Urinary bladder (tissue), 4 donors: ENCODE measurements at places on chromosomes 13 and 19. TPM values are rescaled to one million over a fixed set of nuclear protein-coding genes. Genes with fewer than 3 reads are reported as not detected.

GRCh38 chr19:52086481-52086880 lies 9.1 kb downstream of the ZNF841 start:
- no peak for DNase-seq

DNA sequence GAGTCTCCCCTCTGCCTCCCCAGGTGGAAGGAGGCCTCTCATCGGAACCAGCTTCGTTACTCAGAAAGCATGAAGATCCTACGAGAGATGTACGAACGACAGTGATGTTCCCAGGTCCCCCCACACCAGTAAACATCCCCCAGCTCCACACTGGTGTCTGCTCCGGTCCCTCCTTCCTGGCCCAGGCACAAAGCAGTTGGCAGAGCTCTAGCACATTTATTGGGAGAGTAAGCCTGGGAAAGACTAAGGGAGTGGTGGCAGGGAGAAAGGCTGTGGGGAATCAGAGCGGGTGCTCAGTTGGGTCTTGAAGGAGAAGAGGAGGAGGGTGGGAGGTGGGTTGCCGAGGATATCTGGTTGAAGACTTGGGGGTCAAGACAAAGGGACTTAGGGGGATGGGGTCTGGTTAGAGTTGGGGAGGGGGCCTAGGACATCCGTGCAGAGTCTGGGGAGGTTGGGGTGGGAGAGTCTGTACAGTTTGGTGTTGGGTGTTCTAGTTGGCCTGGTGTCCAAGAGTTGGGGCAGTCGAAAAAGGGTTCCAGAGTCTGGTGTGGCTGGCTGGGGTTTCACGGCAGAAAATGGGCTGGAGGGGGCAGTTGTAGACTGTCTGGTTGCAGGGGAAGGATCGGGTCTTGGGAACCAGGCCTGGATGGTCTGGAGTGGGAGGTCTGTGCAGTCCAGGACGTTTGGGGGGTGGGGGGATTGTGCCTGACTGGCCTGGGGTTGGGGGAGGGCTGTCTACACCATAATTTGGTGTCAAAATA lies 2.3 kb downstream of the HSPB6 start:
- no peak for DNase-seq

- no peak for DNase-seq
These were observed 2.5 kb upstream of the PLEKHF1 start for GRCh38 chr19:29662604-29663404.

DNA sequence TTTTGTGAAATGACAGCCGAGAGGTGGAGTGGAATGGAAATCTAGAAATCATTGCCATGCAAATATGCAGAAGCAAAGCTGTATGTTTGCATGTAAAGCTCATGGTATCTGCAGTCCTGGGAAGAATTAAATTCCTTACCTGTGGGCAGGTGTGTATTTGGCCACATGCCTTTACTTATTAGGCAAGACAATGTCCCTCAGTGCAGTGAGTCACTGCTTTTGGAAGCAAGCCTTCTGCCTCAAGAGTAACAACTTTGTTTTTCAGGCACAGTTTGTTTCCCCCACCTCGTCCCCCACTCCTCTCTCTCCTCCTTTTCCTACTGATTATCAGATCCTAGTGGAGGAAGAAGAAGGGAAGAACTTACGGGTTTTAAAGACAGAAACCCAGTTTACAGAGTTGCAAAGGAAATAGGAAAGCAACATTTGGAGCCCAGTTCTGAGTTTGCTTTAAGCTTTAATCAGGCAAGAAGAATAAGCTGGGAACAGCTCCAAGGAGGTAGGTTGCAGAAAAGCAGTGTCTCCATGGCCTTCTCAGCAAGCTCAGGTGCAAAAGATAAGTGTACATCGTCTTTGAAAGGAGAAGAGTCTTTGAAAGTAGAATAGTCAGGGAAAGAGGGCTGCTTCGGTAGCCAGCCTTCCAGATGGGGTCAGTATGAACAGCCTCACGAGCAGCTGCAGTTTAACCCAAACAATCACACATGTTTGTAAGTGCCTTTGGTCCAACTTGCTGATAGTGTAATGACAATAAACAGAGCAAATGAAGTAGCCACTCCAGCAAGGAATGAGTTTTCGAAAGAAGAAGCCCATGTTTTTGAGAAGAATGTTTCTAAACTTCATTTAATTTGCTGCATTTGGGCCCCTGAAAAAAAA lies 190.1 kb downstream of the KLF5 start:
- peak; percentile 20 for DNase-seq

GRCh38 chr13:44306371-44307192 lies 67.0 kb upstream of the SERP2 start:
- DNase-seq: no peak

- DNase-seq: no peak
These were observed 66.0 kb upstream of the TPP2 start for GRCh38 chr13:102530751-102531150.

GRCh38 chr19:54792814-54793213 lies 10.6 kb upstream of the KIR2DL4 start:
- no peak for DNase-seq

- no peak for DNase-seq
These were observed 27.9 kb downstream of the SIGLEC5 start for GRCh38 chr19:51602189-51602854.

DNA sequence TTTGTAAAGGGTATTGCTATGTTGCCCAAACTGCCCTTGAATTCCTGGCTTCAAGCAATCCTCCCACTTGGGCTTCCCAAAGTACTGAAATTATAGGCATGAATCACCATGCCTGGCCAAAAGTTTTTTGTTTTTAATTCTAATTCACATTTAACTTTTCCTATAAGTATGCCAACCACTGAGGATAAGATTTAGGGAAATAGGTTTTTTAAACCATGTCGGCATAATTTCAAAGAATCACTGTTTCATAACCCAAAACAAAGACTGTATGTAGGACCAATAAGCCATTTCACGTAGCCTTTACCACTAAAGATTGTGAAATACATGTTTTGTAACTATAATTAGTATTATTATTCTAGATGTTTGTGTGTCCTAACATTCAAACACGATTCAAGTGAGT lies 8.2 kb downstream of the ZDHHC20 start:
- no peak for DNase-seq

DNA sequence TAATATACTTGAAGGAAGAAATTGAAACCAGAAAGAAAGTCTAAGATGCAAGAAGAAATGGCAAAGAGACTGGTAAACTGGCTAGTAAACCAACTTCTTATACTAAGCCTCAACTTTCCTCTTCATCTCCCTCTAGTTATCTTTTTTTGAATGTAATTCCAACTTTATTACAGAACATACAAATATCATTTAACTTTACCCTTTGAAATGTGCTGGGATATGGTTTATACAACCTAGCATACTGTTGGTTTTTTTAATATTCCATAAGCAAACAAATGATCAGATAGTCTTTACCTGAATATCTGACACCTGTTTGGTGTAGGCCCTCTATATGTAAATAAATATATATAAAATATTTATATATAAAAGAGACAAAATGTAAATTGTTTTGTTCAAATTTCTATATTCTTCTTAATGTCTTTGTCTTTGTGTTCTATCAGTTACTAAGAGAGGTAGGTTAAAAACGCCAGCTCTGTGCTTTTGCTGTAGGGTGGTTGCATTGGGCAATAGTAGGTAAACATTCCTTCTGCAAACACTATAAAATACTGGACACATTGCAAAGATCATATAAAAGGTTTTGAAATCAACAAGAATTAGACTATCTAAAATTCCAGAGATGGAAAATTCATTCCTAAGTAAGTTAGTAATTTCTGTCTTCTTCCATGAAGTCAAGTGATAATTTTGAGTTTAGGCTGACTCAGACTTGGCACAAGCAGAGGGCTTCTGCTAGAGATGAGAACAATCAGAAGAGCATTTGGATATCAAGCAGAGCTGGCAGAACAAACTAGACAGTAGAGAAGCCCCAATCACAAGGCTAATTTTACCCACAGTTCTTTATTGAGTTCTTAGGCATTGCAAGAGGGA lies 383.3 kb downstream of the RFC3 start:
- DNase-seq: no peak

DNA sequence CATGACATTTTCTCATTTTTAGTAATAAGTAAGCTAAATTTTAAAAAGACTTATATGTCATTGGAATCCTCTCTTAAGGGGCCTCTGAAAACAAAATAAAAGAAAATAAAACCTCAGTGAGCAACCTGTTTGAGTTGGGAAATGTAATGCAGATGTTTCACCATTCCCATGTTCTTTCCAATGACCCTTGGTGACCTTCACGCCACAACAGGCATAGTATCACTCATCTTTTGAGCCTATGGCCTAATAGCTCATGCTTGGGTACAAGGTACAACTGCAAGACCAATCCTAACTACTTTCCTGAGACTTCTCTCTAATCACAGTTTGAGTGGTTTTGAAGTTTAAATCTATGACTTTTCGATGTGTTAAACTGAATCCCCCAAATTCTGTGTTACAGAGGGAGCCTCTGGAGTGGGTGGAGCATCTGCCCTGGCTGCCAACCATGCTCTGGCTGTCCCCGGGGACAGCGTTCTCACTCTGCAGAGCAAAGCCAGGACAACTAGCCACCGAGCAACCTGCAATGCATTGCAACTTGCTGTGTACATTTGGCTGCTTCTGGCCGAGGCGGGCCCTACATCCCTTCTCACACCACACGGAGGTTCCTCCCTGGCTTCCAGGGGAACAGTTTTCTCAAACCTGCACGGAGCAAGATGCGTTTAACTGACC lies 307.9 kb upstream of the MAB21L1 start:
- DNase-seq: no peak

- no peak for DNase-seq
These were observed 306 bp downstream of the ZNF540 start for GRCh38 chr19:37594982-37595382.

DNA sequence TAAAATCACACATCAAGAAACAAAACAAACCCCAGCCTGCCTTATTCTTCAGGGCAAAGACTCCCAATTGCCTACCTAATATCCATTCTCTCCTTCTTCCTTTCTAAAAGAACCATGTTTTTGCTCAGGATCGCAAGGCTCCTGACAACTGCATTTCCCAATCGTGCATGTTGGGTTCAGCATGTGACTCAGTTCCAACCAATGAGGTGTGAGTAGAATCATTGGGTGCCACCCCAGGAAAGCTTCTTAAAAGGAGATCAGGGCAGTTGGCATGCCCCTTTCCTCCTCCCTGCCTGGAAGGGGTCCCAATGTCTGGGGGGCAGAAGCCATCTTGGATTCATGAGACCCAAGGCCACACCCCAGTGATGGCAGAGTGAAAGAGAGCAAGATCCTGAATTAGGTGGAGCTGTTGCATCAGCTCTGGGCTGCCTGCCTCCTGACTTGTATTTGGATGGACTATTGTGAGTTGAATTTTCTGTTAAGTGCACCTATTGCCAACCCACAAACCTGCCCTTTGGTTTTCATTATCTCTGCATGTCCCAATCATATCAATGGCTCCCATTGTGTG lies 26.0 kb upstream of the UBAC2 start:
- DNase-seq: no peak

TNFSF9 gene
- 0.53 TPM for total RNA-seq

KBTBD7 gene
- total RNA-seq: 23.1 TPM

OR1I1 gene
- not detected for total RNA-seq

ZNF177 gene
- 8.6 TPM for total RNA-seq

ARHGEF18 gene
- total RNA-seq: 20.7 TPM

CBLC gene
- 4.7 TPM for total RNA-seq
